ENCODE measurements at places on chromosomes 5 and 9.

- DNase-seq: no peak
These were observed 372.2 kb downstream of the NFIB start for GRCh38 chr9:13941714-13942113.

DNA sequence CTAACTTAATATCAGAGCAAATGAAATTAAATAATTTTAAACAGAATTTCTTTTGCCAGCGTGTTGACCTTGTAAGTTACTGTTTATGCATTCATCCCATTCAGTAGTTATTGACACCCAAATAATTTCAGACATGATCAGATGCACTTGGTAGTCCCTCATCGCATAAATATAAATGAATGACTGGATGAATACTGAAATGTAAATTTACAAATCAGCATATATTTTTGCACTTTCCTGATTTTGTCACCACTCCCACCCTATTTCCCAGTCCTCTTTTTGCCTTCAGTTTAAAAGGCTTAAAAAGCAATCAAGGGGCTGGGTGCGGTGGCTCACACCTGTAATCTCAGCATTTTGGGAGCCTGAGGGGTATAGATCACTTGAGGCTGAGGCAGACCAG lies 17.1 kb upstream of the LIFR start:
- no peak for DNase-seq

- no peak for DNase-seq
These were observed 4.4 kb downstream of the CCDC187 start for GRCh38 chr9:136299541-136299940.

DNA sequence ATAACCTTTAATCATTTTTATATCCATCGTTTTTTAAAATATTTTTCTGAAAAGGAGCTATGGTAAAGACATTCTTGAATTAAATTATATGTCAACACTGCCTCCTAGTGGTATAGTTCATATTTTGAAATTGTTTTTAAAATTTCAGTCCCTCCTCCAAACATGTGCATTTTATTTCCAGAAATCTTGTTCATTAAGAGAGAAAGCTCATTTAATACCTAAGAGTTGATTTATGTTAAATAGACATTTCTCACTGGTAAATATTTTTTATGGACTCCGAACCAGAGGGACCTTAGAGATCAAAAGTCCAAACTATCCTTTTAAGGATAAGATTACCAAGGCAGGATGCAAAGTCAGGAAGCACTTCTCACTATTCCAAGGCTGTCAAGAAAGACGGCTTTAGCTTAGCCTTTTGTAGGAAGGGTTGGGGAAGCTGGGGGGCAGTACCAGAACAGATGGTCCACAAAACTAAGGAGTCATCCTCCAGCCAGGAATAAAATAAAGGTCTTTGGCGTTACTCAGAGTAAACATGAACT lies 21.6 kb downstream of the BHMT start:
- no peak for DNase-seq

DNA sequence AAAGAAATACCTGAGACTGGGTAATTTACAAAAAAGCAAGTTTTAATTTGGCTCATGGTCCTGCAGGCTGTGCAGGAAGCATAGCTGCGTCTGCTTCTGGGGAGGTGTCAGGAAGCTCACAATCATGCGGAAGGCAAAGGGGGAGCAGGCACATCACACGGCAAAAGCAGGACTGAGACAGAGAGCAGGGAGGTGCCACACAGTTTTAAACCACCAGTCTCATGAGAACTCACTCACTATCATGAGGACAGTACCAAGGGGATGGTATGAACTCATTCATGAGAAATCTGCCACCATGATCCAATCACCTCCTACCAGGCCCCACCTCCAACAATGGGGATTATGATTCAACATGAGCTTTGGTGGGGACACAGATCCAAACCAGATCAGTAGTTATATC lies 96.2 kb downstream of the OSTF1 start:
- no peak for DNase-seq

DNA sequence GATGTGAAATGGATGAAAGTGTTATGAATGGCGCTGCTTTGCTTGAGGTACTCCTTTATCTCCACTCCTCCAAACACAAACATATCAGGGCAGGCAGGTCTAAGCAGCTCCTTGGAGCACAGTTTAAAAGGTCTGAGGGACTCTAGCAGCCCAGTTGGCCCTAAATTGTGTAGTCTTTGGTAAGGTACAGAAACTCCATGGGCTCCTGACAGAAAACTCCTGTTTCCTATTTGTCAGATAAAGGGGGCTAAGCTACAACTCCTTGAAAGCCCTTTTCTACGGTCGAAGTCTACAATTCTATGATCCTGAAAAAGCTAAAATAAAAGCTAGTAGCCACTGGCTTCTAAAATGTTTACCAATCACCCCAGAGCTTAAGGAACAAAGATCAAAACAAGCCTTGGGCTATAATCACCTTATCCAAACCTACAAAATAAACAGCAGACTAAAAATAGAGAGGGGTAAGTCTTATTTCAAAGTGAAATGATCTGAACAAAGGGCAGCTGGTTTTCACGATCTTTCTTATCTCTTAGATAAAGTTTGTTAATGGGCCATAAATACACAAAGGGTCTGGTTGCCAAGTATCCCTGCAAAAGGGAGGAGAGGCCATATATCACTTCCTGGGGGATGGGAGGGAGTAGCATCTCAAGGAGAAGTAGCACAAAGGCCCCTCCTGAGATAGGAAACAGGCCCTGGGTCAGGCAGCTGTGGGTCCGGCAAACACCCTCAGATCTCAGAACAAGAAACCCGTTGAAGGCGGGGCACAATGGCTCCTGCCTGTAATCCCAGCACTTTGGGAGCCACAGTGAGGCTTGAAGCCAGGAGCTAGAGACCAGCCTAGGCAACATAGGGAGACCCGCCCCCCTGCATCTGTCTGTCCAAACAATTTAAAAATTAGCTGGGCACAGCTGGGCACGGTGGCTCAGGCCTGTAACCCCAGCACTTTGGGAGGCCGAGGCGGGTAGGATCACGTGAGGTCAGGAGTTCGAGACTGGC lies 28.3 kb upstream of the DENND4C start:
- no peak for DNase-seq
